Stimulated activated CD8-positive, alpha-beta memory T cell treated with anti-CD3 and anti-CD28 coated beads, Interleukin-2, amount 100 ng/mL, for 1 hour (primary cell): ENCODE measurements at places on chromosomes 4 and X.

GRCh38 chrX:133854290-133854689 is 131.1 kb downstream of the GPC3 start:
- DNase-seq = no peak

DNA sequence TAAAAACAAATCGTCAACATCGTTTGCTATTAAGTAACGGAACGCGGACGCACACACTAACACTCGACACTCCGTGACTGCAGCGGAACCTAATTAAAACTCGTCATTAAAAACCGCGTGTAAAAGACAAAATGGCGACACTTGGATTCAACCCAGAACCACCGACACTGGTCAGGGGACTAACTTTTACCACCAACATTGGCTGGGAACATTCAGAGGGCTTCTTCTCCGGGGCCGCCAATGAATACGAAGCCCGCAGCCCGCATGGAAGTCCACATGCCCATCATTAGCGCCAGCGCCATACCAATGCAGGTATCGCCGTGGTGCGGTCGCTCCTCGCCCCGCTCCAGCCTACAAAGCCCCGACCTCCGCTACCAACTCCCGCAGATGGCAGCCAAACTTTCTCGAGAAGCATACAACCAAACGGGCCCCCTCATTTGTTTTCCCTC is 498 bp downstream of the RBMX start:
- peak; percentile 2 for DNase-seq

- no peak for DNase-seq
These were observed 55.9 kb downstream of the RBM47 start for GRCh38 chr4:40573593-40574311.

DNA sequence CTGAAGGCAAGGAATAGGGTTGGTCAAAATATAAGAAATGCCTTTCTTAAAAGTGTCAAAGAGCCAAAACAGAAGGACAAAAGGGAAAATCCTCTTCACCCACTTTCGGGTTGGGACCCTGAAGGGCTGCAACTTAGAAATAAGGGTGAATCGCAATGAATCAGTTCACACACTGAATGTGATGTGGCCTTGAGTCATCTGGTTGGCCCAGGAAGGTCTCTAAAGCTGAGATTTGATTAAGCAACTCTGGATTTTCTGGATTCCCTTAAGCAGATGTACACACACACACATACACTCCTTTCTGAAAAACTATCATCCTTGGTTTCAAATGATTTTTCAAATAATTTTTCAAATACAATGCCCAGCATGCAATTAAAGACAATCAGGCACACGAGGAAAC is 13.1 kb downstream of the TAB3 start:
- no peak for DNase-seq

- DNase-seq = no peak
These were observed 5.9 kb downstream of the NKX1-1 start for GRCh38 chr4:1400191-1400805.

- DNase-seq = no peak
These were observed 98.0 kb upstream of the MAP9 start for GRCh38 chr4:155474758-155475157.

DNA sequence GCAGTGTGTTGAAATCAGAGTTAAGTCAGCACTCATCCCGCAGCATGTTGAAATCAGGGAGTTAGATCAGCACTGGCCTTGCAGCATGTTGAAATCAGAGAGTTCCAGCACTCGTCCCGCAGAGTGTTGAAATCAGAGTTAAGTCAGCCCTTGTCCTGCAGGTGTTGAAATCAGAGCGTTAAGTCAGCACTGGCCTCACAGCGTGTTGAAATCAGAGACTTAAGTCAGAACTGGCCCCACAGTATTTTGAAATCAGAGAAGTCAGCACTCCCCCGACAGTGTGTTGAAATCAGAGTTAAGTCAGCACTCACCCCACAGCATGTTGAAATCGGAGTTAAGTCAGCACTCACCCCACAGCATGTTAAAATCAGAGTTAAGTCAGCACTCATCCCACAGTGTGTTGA is 10.9 kb upstream of the UVSSA start:
- DNase-seq = no peak

- DNase-seq = no peak
These were observed 52.9 kb downstream of the TRIM2 start for GRCh38 chr4:153257151-153257620.

DNA sequence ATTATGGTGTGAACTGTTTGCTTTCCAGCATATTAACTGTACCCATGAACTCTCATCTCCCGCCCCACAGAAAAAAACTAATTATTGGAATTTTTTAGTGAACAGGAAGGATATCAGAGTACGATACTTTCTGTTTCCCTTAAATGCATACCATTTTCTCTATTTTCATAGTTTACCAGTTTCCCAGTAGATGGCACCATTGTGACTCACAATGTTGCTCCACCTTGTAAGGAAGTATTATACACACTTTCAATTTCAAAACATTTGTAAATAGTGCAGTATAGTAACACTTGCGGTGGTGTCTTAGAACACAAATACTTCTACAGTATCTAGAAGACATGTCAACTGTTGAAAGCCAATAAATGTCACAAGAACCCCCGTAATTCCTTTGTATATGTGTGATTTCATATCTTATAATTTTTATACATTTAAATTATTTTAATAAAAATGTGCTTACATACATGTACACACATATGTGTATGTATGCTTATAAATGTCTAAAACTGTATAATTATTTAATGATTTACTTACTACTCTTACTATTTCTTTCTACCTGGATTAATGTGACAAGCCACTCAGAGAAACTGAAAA is 167.3 kb downstream of the SLIT2 start:
- DNase-seq = no peak

DNA sequence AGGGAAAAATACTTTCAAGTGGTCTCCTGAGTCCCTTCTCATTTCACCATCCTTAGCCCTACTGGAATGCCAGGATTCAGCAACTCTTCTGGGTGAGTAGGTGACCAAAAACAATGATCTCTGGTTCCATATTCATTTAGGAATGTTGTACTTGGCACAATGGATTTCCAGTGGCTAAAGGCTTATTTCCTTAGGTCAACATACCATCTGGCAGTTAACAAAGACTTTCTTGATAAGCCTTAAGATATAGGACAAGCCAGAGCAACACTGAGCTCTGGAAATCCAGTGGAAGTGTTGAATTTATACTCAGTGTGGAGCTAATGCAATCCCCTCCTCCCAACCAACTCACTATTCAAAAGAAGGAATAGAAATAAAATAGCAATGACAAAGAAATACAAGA is 139.4 kb upstream of the EMCN start:
- DNase-seq = no peak

DNA sequence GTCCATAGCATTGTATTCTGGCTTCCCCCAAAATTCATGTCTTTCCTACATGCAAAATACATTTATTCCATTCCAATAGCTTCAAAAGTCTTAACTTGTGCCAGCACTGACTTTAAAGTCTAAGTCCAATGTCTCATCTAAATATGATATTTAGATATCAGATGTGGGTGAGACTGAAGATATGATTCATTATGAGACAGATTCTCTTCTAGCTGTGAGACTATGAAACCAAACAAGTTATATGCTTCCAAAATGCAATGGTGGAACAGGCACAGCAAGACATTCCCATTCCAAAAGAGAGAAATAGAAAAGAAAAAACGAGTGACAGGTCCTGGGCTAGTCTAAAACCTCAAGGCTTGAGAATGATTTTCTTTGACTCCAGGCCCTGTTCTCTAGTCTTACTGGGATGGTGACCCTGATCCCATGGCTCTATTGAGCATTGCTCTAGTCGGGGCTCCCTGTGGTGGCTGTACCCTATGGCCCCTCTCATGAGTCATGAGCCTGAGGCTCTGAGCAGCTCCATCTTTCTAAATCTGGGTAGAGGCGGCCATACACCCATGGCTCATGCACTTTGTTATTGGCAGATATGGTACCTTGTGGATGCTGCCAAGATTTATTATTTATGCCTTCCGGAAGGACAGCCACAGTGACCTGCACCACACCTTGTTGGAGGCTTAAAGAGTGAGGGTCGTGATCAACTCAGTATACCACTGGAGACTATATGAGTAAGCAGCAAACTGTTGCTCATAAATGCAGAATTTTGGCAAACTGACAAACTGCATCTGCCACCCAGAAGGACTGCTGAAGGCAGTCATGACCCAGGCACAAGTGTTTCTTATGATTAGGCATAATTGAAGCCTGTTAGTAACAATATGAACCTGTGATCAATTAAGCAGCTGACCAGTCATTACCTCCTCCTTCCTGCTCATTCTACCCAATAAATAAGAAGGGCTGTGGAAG is 38.5 kb upstream of the BOD1L1 start:
- no peak for DNase-seq

- DNase-seq = no peak
These were observed 482.6 kb upstream of the TENM3 start for GRCh38 chr4:181760560-181760959.

- no peak for DNase-seq
These were observed 4.0 kb downstream of the CDKN2AIP start for GRCh38 chr4:183448436-183448835.

DNA sequence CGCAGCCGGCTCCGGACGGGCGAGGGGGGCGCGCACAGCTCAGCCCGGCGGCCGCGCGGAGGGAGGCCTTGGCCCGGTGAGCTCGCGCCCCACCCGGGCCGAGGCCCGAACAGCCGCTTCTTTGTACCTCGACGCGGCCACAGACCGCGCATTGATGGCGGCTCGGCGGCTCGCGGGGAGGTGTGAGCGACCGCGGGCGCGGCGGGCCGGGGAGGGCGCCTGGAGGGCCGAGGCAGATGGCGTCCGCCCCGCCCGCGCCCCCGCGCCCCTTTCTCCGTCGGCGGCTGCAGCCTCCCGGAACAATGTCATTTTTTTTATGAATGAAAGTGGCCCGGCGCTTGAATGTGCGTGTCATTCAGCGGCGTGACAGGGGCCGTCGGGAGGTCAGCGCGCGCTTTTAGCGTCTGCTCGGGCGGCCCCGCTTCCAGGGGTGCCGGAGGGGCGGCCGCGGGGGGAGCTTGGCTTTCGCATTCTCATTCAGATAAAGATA is 1.8 kb downstream of the FGFR3 start:
- DNase-seq = no peak
